ENCODE measurements at places on chromosomes 5 and 9. TPM values are rescaled to one million over a fixed set of nuclear protein-coding genes. Genes with fewer than 3 reads are reported as not detected.

Gene KIF4B
- polyA plus RNA-seq = not detected

Gene GABRA1
- not detected for polyA plus RNA-seq

Gene MUSK
- 0.86 TPM for polyA plus RNA-seq

Gene PCDHGB3
- polyA plus RNA-seq = 1.7 TPM

Gene PAXX
- polyA plus RNA-seq = 44.5 TPM

Gene EEIG1
- polyA plus RNA-seq = 12.7 TPM

Gene SLCO6A1
- polyA plus RNA-seq = not detected

Gene SLC1A3
- 21.7 TPM for polyA plus RNA-seq

Gene CCDC192
- polyA plus RNA-seq = 0.43 TPM

Gene DOLK
- 9.6 TPM for polyA plus RNA-seq

Gene NAIP
- polyA plus RNA-seq = 2.2 TPM

Gene STPG3
- polyA plus RNA-seq = 0.23 TPM

GRCh38 chr5:57724836-57725235 lies 242.2 kb upstream of the ACTBL2 start:
- DNase-seq = no peak

GRCh38 chr5:87432460-87432859 lies 19.7 kb upstream of the CCNH start:
- DNase-seq = no peak

GRCh38 chr5:132662925-132663770 lies 5.2 kb downstream of the IL13 start:
- no peak for DNase-seq

DNA sequence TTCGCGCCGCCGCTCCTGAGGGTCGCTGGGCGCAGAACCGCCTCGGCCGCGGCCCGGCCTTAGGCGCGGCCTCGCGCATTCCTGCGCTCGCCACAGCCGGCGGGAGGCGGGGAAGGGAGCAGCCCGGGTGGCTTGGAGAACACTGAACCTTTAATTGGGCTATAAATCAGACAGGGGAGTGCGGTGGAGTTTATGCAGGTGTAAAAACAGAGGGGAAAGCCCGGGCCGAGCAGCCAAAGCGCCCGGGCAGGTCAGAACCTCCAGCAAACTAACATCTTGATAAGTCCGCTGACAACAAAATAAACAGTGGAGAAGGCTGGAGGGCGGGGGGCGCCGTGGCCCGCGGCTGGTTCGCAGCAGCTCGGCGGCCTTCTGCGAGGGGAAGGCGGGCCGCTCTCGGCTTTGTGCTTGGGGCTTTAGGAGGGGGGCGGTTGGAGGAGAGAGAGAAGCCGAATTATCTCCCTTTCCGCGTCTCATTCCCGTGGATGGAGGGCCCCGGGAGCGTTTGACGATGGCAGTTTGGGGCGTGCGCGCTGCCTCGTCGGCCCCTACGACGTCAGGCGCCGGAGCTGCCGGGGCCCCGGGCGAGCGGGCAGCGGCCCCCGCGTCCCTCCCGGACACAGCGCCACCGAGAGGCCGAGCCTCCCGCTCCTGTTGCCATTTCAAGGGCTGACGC lies 11.3 kb downstream of the FOXD1 start:
- no peak for DNase-seq

DNA sequence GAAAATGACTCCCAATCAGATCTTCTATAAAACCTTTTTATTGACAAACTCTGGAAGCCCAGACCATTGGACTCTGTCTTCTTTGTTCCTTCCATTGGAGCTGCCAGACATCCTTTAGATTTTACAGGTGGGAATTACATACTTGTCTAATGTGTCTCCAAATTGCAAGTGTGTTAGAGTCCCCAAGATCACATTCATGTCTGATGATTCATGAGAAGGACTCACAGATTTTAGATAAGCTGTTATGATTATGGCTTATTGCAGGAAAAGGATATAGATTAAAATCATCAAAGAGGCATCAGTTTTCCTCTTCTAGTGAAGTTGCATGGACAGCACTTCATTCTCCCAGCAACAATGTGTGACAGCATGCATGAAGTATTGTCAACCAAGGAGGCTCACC lies 70.4 kb downstream of the MUSK start:
- DNase-seq = no peak

DNA sequence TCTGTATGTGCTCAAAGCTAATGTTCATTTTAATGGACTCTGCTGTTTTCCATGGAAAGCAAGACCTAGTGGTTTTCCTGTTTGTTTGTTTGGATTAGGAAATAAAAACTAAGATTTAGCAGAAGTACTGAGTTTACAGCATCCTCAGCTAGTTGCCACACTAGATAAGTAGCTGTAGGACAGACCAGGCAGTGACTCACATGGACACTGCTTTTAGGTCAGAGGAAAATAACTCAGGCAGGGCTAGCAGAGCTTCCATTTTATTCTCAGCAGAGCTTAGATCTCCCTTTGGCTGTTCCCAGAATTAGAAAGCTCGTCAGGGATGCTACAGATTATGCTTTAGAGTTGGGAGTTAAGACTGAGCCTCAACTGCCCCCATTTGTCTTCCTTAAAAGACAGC lies 204.4 kb downstream of the SH3GL2 start:
- DNase-seq = no peak

GRCh38 chr5:156913719-156914370 lies 49.2 kb downstream of the TIMD4 start:
- DNase-seq = no peak

- no peak for DNase-seq
These were observed 84.8 kb downstream of the SLC1A3 start for GRCh38 chr5:36691226-36691625.

- DNase-seq = peak; percentile 81
These were observed 146.6 kb downstream of the SEC61B start for GRCh38 chr9:99368341-99369326.

- DNase-seq = no peak
These were observed 1.4 kb downstream of the RALGPS1 start for GRCh38 chr9:126915846-126916543.

GRCh38 chr5:50550267-50550666 lies 109.2 kb upstream of the EMB start:
- DNase-seq = no peak

- no peak for DNase-seq
These were observed 10.5 kb upstream of the RALGDS start for GRCh38 chr9:133131506-133131905.

DNA sequence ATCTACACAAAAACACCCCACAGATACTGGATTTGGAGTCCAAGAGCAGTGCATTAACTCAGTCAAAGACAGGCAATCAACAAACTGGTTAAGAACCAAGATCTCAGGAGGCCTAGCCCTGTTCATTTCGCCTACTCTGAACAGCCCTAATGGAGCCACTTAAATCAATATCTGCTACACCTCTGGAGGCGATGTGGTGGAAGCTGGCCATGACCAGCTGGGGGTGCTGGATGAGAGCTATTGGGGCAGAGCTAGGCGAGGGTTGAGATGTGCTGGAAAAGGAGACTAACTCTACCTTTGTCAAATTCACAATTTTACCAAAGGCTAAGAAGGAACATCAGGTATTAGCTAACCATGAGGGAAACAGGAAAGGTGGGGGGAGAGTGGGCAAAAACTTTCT lies 23.3 kb upstream of the ARSB start:
- no peak for DNase-seq

- DNase-seq = no peak
These were observed 212.0 kb downstream of the RAB3C start for GRCh38 chr5:58794875-58795274.

DNA sequence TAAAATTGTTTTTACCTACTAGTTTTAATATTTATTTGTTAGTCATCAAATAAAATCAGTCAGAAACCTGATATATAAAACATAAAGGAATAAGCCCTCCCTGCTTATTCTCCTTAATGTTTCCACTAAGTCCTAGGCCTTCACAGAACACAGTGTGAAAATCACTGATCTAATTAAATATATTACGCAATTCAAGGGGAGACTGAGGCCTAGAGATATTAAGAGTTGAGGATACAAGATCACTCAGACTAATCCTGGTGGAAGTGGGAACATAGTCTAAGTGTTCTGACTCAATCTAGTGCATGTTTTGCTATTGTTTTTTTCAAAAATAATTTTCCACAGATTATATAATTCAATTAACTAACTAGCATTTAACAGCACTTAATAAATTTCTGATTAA lies 401.1 kb downstream of the SLCO4C1 start:
- DNase-seq = no peak

DNA sequence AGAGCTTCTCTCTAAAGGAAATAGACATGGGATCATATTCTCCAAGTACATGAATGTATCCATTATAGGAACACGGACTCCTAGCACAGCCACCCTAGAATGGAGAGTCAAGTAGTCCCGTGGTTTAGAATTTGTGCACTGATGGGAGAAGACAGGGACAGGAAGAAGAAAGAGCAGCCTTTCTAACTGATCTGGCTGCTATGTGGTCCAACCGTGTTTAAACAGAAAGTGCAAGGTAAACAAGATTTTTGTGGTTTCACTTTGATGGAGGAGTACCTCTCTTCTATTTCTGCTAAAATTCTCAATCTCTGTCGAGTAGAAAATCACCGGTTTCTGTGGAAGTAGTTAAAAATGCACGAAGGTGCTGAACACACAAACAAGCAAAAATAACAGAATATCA lies 171.3 kb downstream of the ST8SIA4 start:
- DNase-seq = no peak

GRCh38 chr5:81172710-81173109 lies 60.4 kb upstream of the CKMT2 start:
- DNase-seq = no peak

DNA sequence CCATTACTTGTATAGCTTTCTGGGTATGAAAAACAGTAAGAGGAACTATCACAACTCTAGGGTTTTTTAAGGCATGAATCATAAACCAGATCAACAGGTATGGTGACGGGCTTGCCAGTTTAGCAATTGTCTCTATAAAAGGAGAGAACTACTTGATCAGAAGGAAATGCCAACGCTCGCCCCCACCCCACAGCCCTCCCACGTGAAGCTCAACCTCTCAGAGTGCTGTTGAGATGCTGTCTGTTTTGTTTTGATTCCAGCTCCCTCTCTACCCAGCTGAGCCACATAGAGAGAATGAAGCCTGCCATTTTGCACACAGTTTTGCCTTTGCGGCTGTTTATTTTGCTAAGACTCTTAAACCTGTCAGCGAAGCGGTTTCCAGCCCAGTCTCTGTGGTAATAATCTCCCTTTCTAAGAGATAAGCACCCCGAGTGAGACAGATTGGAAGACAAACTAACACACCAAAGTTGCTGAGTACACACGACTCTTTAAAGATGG lies 257.9 kb upstream of the ANKRD55 start:
- DNase-seq = no peak

DNA sequence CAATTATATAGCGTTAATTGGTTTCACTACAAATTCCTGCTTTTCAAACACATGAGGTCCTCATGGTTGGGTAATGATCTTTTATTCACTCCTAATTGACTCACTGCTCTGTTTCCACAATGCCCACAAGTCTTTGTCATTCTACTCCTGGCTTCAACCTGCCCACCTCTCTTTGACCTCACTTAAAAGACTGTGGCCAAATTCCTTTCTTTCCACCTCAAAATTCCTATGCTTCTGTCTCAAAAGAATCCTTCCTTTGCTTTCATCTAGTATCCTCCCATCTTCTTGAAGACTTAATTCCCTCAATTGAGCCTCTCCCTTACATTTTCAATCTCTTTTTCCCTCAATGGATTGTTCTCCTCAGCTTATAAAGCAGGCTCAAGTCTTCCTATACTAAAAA lies 4.9 kb downstream of the APBA1 start:
- no peak for DNase-seq

DNA sequence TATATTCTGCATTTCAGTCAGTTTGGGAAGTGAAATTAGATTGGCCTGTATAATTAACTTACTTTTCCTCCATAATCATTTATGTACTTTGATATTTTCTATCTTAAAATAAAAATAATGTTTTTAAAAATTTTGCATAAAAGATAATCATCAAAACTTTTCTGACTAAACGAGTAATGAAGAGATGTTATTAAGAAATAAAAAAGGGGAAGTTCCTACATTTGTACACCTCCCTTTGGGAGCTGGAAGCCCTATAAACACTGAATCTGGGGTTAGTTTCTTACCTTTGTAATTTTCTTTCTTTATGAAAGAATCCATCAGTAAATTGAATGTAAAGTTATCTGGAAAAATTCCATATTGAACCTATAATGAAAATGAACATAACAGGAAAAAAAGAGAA lies 86.2 kb downstream of the MRPS27 start:
- no peak for DNase-seq

- DNase-seq = no peak
These were observed 32.6 kb upstream of the GOLPH3 start for GRCh38 chr5:32206509-32207354.

DNA sequence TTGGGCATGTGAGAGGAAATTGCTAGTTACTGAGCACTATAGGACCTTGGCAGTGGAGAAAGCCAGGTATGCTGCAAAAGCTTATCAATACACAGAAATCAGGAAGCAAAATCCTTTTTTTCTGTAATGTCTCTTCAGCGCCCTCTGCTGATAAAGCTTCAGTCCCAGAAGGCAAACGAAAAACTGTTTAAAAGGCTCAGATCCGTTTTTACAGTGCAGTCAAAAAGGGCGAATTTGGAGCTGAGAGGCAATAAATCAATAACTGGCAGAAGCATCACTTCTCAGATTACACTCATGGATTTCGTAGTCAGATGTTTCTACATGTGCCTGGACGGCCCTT lies 1.1 kb upstream of the MAN2A1 start:
- DNase-seq = no peak

- no peak for DNase-seq
These were observed 343.1 kb downstream of the CTNND2 start for GRCh38 chr5:11560915-11561697.

GRCh38 chr9:126223798-126224531 lies 102.7 kb upstream of the MVB12B start:
- DNase-seq = no peak

DNA sequence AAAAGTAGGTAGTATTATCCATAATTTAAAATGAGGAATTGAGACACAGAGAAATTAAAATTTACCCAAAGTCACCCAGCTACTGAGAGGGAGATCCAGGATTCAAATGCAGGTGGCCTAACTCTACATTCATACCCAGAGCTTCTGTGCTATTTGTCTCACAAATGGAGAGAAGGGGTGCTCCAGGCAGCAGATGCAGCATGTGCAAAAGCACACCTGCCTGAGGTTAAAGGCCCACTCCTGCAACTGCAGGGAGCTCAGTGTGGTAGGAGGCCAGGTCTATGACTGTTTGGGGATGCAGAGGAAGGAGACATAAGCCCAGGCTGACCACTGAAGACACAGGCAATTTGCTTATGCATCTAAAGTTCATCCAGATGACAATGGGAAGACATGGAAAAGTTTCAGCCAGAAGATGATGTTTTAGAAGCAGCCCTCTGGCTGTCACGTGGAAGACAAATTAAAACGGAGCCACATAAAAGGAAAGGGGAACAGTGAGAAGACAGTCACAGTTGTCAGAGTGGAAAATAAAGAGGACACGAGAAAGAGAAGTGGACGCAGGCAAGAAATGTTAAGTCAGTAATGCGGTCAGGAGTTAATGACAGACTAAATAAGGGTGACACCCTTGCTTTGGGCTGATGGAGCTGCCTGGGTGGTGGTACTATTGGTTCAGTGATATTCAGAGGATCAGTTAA lies 214.7 kb downstream of the EBF1 start:
- no peak for DNase-seq

DNA sequence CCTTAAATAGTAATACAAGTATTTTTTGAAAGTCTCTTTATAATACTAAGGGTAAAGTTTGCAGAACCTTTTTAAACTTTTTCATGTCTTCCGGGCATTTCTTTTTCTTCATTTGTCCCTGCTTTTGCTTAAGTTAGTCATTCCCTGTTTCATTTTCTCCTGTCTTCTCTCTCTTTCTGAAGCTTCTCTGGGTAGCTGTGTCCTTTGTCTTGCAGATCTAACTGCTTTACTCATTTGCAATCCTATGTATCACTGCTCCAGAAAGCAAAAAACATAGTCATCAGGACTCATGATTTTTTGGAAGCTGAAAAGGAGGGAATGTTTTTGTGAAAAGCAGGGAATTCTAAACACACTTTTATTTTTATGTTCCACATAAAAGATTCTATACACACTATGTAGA lies 301.7 kb downstream of the MRPS30 start:
- no peak for DNase-seq

Measured in right cardiac atrium (tissue), 5 donors.